ENCODE measurements at places on chromosomes 5 and 9.
A peak's percentile ranks its signal among the peaks of the same experiment; 100 is the strongest.

GRCh38 chr9:114259798-114260523, 62.9 kb upstream of the ORM1 start:
- DNase-seq = no peak

GRCh38 chr9:97710356-97711222, 13.4 kb upstream of the XPA start:
- no peak for DNase-seq

DNA sequence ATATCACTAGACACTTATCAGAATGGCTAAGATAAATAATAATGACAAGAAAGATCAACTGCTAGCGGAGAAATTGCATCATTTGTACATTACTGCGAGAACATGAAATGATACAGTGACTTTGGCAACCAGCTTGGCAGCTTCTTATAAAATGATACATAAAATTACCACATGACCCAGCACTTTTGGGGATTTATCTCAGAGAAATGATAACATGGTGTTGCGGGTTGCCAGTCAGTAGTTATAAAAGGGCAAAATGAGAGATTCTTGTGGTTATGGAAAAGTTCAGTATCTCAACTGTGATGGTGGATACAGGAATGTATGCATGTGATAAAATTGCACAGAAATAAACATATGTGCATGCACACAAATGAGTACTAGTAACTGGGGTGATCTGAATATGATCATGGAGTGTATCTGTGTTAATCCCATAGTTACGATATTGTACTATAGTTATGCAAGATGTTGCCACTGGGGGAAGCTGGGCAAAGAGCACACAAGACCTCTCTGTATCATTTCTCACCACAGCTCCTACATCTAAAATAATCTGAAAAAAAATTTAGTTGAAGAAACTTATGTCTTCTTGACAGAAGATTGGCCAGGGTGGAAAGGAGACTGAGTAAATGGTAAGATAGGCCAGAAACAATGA, 128.9 kb downstream of the NXNL2 start:
- no peak for DNase-seq

DNA sequence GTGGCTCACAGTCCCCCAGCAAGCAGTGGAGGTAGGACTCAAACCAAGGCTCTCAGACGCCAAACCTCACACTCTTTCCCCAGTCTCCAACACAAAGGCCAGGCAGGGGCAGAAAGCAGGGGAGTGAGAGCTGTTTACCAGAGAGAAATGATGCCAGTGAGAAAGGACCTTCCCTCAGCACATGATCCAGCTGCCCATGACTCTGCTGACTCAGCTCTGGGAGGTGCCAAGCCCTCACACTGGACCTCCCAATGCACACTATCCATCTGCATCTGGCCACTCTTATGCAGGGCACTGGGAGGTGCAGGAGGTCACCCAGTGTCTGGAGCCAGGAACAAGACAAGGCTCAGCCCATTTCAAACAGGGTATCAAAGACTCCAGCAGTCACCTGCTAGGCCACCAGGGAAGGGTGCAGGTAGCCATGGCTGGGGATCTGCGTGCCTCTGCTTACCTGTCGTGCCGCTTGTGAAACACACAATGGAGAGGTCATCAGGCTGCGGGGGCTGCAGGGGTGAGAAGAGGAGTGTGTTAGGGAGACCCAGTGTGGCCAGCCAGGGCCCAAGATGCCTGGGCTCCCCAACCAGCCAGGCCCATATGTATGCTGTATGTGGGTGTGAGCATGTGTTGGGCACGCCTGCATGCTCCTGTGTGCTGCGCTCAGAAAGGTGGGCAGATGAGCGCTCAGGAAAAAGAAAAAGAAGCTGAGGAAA, 26.3 kb downstream of the ACSL6 start:
- no peak for DNase-seq

DNA sequence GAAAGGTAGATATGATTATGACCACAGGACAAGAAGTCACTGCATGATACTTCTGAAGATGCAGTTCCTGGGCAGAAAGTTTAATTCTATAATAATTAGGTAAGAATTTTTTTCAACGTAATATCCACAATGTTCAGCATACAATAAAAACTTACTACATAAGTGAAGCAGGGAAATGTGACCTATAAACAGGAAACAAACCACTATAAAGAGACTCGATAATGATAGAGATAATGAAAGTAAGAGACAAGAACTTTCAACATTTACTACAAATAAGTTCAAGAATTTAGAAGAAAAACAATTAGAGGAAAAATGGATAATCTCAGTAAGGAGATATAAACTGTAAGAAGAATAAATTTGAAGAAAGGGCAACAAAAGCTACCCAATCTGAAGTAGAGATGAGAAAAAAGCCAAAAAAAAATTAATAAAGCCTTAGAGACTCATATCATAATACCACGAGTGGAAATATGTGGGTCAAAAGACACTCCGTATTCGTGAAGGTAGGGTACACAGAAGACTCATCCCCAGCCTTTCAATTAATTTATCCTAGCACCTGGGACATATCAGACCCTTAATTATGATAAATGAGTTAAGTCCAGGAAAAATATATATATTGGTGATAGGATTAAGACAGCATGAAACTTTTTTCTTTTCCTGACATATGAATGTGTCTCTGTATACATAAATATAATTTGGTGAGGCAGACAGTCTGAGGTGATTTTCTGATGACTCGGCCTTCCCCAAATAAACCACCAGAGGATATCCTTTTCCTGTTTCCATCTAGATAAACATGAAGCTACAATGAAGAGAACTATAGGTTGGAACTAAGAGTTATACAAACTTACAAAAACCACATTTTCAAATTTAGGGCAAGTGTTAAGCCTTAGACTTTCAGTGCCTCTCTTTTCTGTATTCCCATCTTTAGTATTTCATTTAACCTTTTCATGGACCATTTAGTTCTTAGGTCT, 120.4 kb downstream of the RAPGEF6 start:
- DNase-seq = no peak

DNA sequence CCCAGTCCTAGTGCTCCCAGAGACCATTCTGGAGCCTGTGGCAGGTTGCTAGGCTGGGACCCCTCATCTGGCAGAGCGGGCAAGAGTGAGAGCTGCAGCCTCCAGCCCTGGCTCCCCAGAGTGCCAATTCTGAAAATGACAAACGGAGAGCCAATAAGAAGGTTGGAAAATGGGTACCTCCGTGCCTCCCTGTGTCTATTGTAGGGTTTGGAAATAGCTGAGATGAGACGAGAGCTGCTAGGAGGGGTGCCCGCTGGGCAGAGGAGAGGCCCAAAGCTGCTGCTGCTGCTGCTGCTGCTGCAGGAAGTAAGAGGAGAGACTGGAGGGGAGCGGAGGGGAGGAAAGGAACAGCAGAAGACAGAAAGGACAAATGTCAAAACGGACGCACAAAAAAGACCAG, 36.0 kb upstream of the FUBP3 start:
- no peak for DNase-seq

- DNase-seq = no peak
Measured at GRCh38 chr5:150399524-150400211, 13.0 kb downstream of the CD74 start.

GRCh38 chr5:172420235-172420939, 33.9 kb downstream of the SH3PXD2B start:
- DNase-seq = no peak

DNA sequence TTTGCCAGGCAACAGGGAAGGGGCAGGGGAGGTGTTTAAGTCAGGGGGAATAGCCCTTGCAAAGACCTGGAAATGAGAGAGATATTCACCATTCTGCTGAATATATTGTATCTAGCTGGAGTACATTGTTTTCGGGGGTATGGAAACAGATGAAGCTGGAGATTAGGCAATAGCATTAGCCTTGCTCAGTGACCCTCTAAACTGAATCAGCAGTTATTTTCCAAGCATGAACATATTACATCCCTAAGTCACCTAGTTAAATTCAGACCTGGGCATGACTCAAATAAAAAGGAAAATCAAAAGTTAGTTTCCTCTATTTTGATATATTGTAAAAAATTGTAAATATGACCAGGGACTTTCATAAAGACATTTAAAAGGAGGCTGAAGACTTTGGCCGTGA, 544.6 kb upstream of the TRPC7 start:
- DNase-seq = no peak

GRCh38 chr5:84287951-84288350, 96.7 kb downstream of the EDIL3 start:
- no peak for DNase-seq

DNA sequence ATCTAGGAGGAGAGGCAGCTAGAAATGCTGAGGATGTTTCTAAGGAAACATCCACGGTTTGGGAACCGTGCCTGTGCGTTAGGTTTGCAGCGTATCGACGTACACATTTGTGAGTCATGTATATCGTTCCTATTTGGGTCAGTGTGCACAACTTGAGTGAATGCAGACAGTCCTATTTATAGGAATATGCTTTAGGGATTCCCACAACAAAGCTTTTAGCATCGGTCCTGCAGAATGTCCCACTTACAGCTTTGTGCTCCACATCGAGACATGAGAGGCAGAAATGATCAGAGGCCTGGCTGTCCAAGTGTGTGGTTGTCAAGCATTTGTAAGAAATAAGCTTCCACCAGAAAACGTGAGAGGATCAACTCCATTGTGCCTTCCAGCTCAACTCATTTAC, 1282.7 kb upstream of the WWC1 start:
- DNase-seq = no peak

DNA sequence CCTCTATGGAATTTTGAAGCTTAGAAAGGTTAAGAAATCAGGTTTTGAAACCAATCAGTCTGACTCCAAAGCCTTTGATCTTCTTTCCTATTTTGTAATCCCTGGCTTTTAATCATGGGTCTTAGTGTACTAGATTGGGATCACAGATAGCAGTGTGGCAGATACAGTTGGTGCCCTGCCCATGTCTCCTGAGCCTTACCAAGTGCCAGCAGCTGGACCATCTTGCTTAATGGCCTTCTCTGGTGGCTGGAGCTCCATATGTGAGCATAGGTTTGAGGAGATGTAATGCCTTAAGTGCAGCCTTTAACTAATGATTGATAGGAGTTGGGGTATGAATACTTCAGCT, 16.7 kb upstream of the RIC1 start:
- DNase-seq = no peak

DNA sequence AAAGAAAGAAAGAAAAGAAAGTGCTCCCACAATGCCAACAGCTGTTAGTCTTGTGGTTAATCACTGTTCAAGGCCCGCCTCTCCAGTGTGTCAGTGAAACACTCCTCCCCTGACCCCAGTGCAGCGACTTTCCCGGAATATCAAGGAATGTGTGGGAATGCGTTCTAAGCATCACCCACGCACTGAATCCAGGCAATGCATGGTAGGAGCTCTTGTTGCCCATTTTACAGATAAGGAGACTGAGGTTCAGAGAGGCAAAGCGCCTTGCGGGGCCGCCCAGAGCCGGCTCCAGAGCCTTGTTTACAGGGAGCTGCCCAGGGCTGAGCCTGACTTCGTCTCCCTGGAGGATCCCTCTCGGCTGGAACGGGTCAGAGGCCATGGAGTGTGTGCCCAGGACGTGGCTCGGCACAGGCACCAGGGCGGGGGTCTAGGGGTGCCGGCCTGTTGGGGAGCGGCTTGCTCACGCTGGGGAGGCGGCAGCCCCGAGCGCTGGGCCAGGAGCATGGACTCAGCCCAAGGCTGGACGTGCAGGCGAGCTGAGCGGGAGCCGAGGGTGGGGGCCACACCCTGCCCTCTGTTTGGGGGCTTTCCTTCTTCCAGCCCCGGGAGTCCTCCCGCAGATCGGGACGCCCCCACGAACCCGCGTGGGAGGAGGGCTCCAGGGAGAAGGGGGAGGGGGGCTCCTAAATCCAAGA, 823 bp downstream of the ST6GALNAC6 start:
- no peak for DNase-seq

- peak; percentile 21 for DNase-seq
Measured at GRCh38 chr9:135602789-135603481, 36.4 kb downstream of the GLT6D1 start.

DNA sequence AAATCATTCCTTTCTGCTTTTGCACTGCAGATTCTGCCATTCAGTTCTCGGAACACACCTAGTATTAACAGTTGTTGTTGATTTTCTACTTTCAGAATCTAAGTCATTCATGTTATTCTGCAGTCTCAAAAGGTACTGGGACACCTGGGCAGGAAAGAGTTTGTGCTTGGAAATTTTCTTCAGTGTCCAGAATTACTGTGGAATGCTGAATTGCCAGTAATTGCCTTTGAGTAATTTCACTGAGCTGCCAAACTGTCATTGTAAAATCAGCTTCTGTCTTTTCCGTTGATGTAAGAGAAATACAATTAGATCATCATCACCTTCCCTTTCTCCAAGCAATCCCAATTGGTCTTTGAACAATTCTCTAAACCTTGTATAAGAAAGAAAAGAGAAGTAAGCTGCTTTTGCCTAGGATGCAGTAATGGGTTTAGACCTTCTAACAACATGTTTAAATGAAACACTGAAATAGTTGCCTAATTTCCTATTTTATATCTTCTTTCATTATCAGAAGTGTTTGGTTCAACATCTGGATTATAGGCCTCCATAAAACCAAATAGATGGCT, 75.7 kb upstream of the TGFBR1 start:
- no peak for DNase-seq

DNA sequence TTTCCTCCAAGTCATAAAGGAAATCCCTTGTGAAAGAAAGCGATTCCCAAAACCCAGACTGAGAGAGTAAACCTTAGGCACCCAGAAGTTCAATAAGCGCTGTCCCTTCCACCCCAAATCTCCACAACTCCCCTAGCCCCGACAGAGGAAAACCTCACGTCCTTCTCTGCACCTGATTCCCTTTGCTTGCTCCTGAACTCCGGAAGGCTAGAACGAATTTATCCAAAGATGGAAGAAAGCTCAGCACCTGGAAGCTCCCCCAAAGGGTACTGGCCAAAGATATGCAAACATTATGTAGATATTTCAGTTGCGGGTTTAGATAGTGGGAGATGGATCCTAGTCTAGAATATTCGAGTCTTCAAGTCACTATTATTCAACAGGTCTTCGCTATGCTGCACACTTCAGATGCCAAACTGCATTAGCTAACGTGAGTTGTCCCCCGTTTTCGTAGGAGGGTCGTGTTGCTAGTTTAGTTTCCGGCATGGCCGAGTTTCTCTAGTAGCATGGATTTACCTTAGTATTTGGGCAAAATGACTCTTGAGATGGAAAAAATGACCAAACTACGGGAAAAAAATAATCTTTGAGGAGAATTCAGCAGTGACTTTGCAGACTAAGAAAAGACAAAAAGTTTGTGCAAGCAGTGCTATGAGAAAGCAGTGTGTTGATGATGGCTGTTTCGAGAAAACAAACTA, 27.7 kb downstream of the NR2F1 start:
- DNase-seq = no peak

DNA sequence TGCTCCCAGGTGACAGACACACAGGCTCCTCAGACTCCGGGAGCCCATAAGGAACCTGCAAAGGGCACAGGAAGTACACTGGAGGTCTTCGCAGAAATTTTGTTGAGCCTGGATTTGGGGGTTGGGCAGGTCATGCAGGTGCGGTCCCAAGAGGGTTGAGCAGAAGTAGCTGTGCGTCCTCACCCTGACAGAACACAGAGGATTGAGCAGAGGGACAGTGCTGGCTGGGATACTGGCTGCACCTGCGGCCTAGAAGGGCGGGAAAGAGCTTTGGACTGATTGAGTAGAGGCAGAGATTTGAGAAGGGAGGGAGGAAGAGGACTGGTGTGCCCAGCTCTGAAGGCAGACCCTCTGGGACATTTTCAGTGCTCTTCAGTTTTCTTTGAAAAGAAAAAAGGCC, 65.4 kb downstream of the PTPDC1 start:
- no peak for DNase-seq
